ENCODE measurements at places on chromosomes 5 and 9. TPM values are rescaled to one million over a fixed set of nuclear protein-coding genes. Genes with fewer than 3 reads are reported as not detected.

NSG2 gene
- 105 TPM for total RNA-seq

PPP2R2B gene
- total RNA-seq: 62.0 TPM

TAF11L10 gene
- not detected for total RNA-seq

ARAP3 gene
- 7.0 TPM for total RNA-seq

PCDHB4 gene
- total RNA-seq: 3.2 TPM

FAF2 gene
- 50.9 TPM for total RNA-seq

DYNC2I2 gene
- total RNA-seq: 65.3 TPM

DMGDH gene
- total RNA-seq: 7.6 TPM

NMUR2 gene
- 0.30 TPM for total RNA-seq

ARHGEF37 gene
- total RNA-seq: 7.0 TPM

PCDHB11 gene
- total RNA-seq: 7.6 TPM

QSOX2 gene
- 10.5 TPM for total RNA-seq

NR5A1 gene
- 0.10 TPM for total RNA-seq

NR2F1-AS1 gene
- 50.9 TPM for total RNA-seq

SNAPC3 gene
- 74.3 TPM for total RNA-seq

WNT8A gene
- total RNA-seq: not detected

C5orf58 gene
- not detected for total RNA-seq

CCDC192 gene
- total RNA-seq: 0.50 TPM

PHF24 gene
- 36.0 TPM for total RNA-seq

CBY3 gene
- total RNA-seq: not detected

DBH gene
- not detected for total RNA-seq

SLCO6A1 gene
- not detected for total RNA-seq

RNF183 gene
- total RNA-seq: 0.11 TPM

ZNF366 gene
- 3.6 TPM for total RNA-seq

BHMT2 gene
- 4.3 TPM for total RNA-seq

OGN gene
- 576 TPM for total RNA-seq

CA9 gene
- not detected for total RNA-seq

GPX8 gene
- 39.4 TPM for total RNA-seq

KIF12 gene
- 0.59 TPM for total RNA-seq

OR1Q1 gene
- total RNA-seq: not detected

PFN3 gene
- not detected for total RNA-seq

GSN gene
- total RNA-seq: 238 TPM

ARHGEF39 gene
- total RNA-seq: 1.5 TPM

LRRTM2 gene
- total RNA-seq: 16.8 TPM

SH3GL2 gene
- total RNA-seq: 59.7 TPM

SPOCK1 gene
- total RNA-seq: 97.6 TPM

ARL14EPL gene
- not detected for total RNA-seq

GZMA gene
- 0.39 TPM for total RNA-seq

FABP6 gene
- 2.8 TPM for total RNA-seq

THBS4 gene
- total RNA-seq: 22.7 TPM

PCDHA11 gene
- total RNA-seq: 3.0 TPM

TAF11L5 gene
- not detected for total RNA-seq

SH2D3C gene
- total RNA-seq: 11.6 TPM

SHISAL2B gene
- total RNA-seq: 0.30 TPM

CMYA5 gene
- 4.9 TPM for total RNA-seq

SPINK6 gene
- not detected for total RNA-seq

OR2V2 gene
- total RNA-seq: not detected

IL9 gene
- total RNA-seq: not detected

AMACR gene
- 13.4 TPM for total RNA-seq

AFAP1L1 gene
- total RNA-seq: 48.6 TPM

HMMR gene
- total RNA-seq: 11.4 TPM

RNF130 gene
- 92.7 TPM for total RNA-seq

DNAJC21 gene
- 32.0 TPM for total RNA-seq

RUSC2 gene
- 32.6 TPM for total RNA-seq

ADCY2 gene
- 25.4 TPM for total RNA-seq

UAP1L1 gene
- total RNA-seq: 8.1 TPM

RNF44 gene
- 8.1 TPM for total RNA-seq

WWC1 gene
- total RNA-seq: 12.9 TPM

SUSD3 gene
- 4.3 TPM for total RNA-seq

DDX4 gene
- total RNA-seq: not detected
